Left lung (tissue), 14 donors: ENCODE measurements at places on chromosomes 16 and 17. TPM values are rescaled to one million over a fixed set of nuclear protein-coding genes. Genes with fewer than 3 reads are reported as not detected.

Gene BTBD17
- 1.2 TPM for polyA plus RNA-seq

DNA sequence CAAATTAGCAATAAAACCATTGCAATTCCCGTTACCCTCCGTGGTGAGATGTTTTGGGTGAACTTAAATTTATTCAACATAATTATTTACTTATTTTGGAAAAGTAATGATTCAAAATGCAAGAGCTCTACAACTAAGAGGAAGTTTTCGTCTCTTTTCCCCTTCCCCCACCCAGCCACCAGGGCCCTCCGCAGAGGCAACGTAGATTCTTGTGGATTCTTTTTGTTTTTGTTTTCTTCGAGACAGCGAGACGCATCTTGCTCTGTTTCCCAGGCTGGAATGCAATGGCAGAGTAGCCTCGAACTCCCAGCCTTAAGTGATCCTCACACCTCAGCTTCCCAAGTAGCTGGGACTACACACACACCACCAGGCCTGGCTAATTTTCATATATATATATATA is 19.2 kb downstream of the CCDC40 start:
- DNase-seq, result no peak

DNA sequence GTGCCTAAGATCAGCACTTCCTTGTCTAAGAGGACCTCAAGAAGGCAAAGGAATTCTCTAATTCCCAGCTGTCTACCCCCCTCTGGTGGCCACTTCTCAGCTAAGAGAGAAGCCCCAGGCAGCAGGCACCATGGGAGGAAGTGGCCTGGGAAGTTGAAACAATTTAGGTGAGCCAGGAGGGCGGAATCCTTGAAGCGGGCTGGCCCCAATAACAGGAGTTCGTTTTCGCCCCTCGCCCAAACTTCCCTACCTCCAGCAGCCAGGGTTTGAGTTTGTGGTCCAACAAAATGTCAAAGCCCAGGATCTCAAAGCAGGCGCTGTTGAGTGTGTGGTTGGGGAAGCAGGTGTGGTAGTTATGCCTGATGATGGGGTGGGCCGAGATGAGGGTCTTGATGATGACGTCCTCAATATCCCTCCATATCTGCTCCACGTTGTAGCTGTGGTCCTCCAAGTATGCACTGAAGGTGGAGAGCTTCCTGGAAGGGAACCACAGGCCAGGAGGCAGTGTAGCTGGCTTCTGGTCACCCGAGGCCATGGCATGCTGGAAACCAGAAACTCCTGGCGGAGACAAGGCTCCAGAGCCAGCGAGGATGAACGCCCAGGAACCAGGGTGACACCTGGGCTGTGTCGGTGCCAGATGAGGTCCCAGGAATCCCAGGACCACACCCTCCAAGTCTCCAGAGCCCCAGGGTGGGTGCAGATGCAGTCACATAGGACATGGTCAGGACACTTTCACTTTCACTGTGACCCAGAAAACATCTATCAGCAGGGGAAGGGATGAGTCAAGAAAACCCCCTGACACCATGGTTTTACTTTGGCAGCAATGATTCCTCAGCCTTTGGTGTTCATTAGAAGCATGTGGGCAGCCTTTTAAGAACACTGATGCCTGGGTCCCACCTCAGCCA is 25.6 kb downstream of the TTLL6 start:
- DNase-seq, result peak; percentile 72

DNA sequence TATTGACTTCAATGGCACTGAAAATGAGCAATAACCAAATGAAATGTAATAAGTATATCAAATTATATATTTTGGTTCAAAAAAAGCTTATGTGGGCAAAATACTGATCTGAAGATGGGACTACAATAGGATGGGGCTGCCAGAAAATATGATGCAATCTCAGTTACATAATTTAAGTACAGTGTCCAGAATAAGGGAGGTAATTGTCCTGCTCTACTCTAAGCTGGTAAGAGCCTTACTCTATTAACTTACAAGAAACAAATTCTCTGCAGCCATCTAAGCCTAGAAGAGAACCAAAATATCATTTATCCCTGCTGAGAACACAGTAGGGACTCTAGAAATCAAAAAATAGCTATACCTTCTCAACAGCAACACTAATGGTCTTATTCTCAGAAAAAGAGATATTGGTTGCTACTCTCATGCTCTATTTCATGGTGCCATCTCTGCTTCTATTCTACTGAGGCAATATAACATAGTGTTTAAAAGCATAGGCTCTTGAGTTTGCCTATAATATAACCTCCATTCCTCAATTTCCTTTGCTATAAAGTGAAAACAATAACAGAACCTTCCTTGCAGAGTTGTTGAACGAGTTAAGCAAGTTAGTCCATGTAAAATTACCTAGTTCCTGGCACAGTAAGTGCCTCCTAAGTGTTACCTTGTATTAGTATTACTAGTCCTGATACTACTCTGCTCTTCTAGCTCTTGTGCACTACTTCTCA is 19.9 kb downstream of the NQO1 start:
- DNase-seq, result peak; percentile 41

GRCh38 chr17:61386251-61386650 is 13.4 kb upstream of the TBX2 start:
- DNase-seq, result no peak
